ENCODE measurements at places on chromosomes 4 and X. TPM values are rescaled to one million over a fixed set of nuclear protein-coding genes. Genes with fewer than 3 reads are reported as not detected.

Gene BST1
- 13.7 TPM for total RNA-seq

Gene RNF212
- 8.9 TPM for total RNA-seq

Gene TRIM61
- 0.81 TPM for total RNA-seq

Gene MID1
- total RNA-seq, result 19.3 TPM

Gene GAGE13
- not detected for total RNA-seq

Gene GUCY1B1
- total RNA-seq, result 24.9 TPM

Gene FANCB
- 2.0 TPM for total RNA-seq

DNA sequence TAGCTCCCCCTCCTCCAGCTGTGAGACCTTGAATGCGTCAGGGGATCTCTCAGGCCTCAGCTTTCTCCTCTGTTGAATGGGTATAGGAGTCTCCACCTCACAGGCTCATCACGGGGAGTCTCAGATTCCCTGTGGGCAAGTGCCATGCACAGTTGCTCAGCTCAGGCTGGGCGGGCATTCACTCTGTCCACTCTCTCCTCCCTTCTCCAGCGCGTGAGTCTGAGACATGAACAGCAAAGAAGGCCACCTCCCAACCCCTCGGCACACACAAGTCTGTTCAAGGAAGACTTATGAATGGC, 60.0 kb downstream of the HTRA3 start:
- no peak for DNase-seq

DNA sequence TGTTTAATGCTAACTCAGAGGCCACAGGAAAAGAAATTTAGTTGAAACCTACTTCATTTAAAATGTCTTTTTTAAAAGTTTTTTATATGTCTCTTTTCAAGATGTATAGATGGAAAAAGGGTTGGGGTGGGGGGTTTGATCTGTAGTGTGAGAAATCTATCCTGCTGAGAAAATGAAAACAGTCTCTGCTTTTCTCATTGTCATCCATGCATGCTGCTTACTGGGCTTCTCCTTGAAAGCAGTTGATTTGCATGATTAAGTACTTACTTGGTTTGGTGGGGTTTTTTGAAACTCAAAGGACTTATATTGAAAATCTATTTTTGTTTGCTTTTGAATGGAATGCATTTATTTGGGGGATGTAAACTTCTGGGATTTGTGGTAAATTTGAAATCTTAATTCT, 313.6 kb upstream of the DKK2 start:
- no peak for DNase-seq

- DNase-seq, result no peak
These were observed 30.6 kb downstream of the WWC2 start for GRCh38 chr4:183129675-183130074.

DNA sequence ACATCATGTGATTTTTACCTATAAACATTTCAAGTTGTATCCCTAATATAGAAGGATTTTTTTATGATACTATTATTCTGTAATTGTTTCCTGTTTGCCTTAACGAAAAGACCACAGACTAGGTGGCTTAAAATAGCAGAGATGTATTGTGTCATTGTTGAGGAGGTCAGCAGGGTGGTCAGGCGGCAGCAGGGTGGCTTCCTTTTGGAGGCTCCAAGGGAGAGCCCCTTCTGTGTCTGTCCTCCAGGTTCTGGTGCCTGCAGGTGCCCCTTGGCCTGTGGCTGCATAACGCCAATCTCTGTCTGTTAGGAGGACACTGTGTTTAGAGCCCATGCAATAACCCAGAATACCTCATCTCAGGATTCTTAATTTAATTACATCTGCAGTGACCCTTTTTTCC, 118.1 kb downstream of the TBL1X start:
- no peak for DNase-seq

- DNase-seq, result no peak
These were observed 20.1 kb downstream of the TMEM255A start for GRCh38 chrX:120291211-120291610.

DNA sequence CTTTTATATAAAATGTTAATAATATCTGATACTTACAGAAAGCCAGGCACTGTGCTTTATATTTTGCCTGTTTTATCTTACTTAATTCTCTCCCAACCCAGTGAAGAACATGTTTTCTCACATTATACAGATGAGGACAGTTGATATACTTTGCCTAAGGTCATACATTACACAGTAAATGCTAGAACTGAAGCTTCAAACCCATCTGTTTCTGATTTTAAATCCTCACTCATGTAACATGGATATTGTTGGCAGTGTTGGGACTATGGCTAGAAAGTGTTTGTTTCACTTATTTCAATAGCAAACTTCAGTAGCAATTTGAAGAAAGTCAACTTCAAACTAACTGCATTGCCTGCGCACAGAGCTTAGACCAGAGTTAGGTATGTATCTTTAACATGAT, 57.4 kb downstream of the RAPGEF2 start:
- DNase-seq, result no peak

DNA sequence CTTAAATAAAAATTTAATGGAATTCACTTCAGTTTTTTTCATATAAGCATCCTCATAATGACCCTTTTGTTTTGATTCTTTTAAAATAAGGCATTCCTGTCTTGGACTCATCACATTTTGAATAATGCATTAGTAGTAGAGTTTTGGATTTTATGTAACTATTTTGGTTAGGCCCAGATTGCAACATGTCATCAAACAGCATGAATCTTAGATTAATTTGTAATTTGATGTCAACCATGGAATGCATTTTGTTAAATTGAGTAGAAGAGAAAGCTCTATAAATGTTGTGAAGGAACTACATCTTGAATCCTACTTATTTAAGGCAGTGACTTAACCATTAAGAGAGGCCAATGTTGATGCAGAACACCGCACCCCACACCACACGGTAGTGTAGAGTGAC, 3.1 kb downstream of the DIAPH2 start:
- no peak for DNase-seq

DNA sequence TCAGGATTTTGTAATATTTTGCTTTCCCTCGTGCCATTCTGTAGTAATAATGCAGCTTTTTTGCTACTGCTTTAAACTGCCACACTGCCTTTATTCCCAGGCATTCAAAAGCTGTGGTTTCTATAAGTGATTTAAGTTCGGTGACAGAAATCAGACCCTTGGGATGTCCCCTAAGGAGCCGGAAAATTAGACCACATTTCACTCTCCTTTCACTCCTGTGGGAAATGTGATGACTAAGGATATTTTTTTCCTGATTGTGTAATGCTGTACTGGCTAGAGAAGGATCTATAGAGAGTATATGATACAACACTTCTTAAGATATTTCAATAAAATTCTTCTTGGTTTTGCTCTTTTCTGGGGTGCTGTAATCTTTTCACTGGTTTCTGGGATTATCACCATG, 24.4 kb downstream of the UGT2A3 start:
- DNase-seq, result no peak

- no peak for DNase-seq
These were observed 265.4 kb upstream of the ADGRL3 start for GRCh38 chr4:60934566-60935295.

Data from aorta (tissue), 5 donors.